ENCODE measurements at places on chromosomes 12 and 14.

DNA sequence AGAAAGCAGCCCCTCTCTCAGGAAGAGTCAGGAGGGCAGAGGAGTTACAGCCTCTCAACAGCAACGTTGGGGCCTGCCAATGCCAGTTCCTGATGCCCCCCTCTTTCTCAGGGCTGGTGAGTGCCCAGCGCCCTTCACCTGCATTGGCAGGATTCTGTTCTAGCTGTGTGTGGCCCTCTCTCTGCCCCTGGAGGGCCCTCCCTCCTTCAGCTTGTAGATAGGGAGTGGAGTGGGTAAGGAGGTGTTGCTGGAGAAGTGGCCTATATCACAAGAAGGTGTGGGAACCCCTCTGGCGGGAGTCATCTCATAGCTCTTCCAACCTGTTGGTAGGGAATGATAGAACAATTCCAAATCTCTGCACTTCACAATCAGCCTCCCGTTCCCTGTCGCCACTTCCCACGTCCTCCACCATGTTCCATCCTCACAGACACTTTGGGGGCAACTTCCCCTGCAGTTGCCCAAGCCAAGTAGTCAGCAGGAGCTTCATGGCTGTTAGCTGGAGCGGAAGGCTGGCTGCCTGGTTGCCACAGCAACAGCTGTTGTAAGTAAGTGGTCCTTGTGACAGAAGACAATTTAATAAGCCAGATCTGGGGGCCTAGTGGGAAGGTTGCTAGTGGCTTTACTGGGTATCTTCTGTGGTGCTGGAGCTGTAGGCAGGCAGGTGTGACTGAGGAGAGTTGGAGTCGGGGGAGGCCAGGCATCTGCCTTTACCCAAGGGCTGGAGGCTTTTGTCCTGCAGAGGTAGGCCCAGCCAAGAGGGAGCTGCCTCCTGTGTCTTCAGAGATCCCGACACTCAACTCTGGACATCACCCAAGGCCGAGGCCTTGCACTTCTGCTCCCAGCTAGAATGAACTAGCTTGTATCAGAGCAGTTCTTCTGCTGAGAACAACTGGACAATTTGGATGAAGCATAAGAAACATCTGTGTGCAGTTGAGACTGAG, 38.4 kb downstream of the GALNT16 start:
- DNase-seq, result no peak

GRCh38 chr12:51871126-51871525, 16.8 kb upstream of the ANKRD33 start:
- DNase-seq, result no peak

- no peak for DNase-seq
Observed at GRCh38 chr12:67991158-67991557, 1.9 kb downstream of the IFNG-AS1 start.

DNA sequence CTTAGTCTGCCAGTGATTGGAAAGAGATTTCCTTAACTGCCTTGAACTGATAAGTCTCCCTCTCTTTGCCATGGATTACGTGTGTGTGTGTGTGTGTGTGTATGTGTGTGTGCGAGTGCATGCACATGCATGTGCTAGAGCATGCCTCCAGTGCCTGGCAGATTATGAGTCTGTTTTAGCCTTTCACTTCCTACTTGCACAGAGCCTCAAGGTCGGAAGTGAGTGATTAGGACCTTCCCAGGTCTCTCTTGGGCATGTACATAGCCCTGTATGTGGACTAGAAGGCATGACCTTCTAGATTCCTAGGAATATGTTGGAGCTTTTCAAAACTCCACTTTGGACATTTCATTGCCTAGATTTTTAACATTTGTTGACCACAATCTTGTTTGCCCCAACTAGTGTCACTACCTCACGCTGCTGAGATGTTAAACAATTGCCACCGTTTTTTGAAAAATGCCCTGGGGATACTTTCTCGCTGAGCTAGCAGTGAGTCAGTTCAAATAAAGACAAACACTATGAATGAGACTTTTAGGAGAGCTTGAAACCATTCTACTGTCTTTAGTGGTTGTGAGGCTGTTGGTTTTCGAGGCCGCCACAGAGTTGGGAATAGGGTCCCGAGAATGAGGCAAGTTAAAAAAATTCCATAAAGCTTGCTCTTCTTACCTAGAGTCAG, 28.2 kb downstream of the KIAA0586 start:
- DNase-seq, result peak; percentile 24

GRCh38 chr12:25949343-25949742, 9.1 kb upstream of the RASSF8 start:
- DNase-seq, result no peak

DNA sequence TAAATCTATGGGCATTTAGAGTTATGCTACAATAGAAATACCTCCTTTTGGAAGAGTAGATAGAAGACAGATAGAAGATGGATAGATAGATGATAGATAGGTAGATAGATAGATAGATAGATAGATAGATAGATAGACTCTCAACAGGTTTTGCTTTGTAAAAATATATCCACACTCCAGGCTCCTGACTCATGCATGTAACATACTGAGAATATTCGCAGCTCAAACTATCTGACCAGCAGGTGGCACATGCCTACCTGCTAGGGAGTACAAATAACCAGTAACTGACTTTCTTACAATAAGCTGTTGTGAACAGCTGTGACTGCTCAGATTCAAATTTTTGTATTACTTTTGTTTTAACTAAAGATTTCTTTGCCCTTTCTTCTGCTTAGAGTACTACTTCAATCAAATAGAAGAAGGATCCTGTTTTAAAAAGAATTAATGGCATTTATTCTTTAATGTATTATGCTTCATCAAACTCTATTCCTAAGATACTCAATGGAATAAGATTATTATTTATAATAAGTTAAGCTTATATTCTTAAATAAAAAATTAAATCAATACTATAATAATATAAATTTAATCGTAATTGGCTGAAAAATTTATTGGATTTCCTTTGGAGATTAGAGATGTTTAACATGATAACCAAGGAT, 15.8 kb upstream of the CPNE8 start:
- peak; percentile 60 for DNase-seq

DNA sequence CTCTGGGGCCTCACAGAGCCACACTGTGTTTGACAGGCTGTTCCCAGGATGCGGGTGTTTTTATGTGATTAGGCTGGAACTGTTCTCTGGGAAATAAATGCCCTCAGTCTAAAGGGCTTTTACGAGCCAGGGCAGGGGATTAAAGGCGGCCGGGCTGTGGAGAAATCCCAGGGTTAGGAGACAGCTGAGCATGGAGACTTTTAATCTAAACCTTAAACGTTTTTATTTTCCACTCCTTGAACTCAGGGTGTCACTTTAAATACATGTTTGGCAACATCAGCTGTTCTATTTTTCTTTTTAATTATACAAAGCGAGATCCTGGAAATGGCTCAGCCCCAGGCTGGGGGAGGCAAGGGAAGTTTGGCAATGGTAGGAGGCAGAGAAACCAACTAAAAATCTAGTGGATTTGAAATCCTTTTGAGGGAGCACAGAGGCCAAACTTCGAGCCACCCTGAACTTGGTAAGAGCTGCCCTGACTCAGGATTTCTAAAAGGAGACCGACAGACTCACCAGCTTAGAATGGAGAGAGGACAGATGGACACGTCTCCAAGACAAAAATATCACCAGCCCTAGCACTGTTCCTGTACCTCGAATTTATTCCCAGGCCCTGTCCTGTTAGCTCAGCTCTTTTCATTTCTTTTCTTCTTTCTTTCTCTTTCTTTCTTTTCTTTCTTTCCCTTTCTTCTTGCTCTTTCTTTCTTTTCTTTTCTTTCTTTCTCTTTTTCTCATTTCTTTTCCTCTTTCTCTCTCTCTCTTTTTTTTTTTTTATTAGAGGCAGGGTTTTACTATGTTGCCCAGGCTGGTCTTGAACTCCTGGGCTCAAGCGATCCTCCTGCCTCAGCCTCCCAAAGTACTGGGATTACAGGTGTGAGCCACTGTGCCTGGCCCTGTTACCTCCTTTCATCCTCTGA, 15.8 kb upstream of the ORAI1 start:
- peak; percentile 96 for DNase-seq

- no peak for DNase-seq
Observed at GRCh38 chr14:89027097-89027740, 202.8 kb downstream of the TTC8 start.

- DNase-seq, result no peak
Observed at GRCh38 chr14:34629344-34629656, 648 bp downstream of the SNX6 start.

DNA sequence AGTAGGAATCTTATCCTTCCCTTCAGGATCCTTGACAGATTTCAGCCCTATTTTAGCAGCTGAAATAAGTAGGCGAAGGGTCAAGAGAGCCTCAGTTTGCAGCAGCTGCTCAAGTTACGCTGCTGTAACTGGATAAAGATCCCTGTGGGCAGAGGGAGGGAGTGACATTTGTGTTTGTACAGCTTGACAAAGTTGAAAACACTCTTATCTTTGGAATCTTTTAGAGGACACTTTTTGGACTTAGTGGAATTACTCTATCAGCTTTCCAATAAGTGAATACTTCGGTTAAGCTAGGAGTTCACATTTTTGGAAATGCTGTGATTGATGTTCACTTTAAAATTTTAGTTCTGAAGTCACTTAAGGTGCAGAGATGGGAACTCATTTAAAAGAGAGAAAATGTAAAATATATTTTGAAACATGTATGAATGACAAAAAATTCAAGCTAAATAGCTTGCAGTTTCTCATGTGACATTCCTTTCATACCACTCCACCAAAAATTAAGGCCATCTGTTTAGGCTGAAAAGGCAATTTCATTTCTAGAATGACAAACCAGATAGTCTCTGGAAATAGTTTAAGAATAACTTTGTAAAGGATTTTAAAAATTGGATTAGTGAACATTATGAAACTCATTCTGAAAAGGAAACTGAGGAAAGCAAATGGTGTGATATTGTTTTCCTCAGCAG, 55.2 kb downstream of the SLC38A4 start:
- DNase-seq, result peak; percentile 62

DNA sequence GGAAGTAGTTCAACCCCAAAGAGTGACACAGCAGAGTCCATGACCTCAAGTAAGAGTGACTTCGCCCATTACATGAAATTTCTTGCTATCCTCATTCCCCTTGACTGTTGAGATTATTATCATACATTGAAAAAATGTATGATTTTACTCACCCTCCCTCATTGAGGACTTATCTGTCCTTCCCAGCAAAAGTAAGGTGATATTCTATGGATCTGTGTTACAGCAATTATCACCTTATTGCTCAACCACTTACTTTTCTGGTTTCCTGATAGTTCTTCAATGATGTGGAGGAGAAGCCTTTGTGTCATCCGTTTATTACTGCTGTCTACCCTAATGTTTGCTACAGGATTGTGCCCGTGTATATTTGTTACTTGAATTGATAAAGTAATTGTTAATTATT, 306.2 kb downstream of the TRHDE start:
- DNase-seq, result no peak

GRCh38 chr12:131990066-131990979, 40.6 kb downstream of the EP400 start:
- no peak for DNase-seq

DNA sequence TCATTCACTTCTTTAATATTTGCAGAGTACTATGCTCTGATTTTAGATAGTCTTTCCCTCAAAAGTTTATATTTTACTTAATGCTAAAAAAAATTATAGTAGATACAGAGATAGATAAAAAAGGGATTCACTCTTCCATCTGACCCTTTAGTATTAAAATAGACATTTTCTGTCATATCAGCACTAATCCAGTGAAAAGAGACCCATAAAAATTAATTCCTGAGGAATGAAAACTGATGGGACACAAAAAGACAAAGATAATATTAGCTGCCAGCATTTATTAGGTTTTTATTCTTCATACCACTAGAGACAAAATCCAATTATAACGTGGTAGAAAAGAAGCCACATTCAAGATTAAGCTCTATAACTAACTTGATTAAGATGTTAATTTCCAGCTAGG, 45.3 kb downstream of the SOS2 start:
- DNase-seq, result no peak
